ENCODE measurements at places on chromosomes 3 and 15.

DNA sequence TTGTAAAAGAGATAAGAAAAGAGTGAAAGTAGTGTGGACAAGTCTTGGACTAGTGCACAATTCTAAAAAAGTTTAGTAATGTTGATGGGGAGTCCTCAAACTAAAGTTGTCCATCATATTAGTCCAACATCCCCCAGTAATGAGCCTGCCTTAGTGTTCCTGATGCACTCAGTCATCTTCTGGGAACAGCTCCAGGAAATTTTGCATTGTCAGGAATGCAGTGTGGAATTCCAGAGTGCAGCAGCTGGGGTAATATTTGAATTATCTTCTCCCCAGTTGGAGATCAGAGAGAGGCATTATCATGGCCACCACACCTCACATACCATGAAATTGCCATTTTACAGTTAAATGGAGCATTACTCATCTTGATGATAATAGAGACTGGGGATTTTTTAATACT, 528.8 kb upstream of the NAALADL2 start:
- no peak for DNase-seq

GRCh38 chr3:13379201-13379830, 40.8 kb downstream of the NUP210 start:
- DNase-seq = no peak

- DNase-seq = no peak
Observed at GRCh38 chr3:83738202-83738601, 1220.6 kb upstream of the CADM2 start.

DNA sequence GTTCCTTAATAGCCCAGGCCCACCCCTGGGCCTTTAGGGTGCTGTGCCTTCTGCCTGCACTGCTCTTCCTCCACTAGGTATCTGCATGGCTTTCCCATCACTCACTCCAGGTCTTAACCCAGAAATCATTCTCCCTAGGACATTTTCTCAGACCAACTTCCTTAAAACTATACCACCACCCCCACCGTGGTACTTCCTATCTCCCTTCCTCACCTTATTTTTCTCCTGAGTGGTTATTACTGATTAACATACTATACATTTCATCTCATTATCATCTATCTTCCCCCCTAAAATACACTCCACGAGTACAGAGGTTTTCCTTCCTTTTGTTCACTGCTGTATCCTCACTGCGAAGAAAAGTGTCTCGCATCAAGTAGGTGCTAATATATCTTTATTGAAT, 115.2 kb downstream of the ANO10 start:
- DNase-seq = no peak

DNA sequence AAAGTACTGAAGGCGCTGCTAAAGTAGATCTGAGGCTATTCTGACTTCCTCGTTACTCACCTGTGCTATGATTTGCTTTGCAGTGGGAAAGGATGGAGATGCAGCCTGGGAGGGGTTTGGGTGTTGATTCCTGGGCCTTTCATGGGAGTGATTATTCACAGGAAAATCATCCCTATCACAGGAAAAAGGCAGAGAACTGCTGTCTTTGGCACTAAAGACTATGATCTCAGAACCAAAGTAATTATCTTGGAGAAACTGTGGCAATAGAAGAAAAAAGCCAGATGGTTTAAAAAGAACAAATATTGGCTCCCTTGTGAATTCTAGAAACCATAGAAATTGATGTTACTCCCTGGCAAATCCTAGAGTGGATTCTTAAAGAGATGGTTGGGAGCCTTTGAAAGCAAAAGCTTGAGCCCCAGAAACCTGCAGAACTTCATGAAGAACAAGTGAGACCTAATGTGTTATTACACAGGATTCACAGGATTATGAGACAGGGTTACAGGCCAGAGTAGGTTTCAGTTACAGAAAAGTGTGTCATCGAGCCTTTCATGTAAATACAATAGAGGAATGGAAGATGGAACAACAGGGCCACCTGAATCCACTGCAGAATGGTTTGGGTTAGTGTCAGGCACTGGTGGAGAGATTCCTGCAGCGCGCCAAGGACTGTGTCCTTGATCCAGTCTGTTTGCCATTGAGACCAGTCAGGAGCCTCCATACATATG, 85.7 kb downstream of the OXNAD1 start:
- DNase-seq = no peak

GRCh38 chr3:196707566-196707965, 4.5 kb downstream of the CEP19 start:
- no peak for DNase-seq

GRCh38 chr3:62950210-62950609, 75.0 kb upstream of the CADPS start:
- no peak for DNase-seq

DNA sequence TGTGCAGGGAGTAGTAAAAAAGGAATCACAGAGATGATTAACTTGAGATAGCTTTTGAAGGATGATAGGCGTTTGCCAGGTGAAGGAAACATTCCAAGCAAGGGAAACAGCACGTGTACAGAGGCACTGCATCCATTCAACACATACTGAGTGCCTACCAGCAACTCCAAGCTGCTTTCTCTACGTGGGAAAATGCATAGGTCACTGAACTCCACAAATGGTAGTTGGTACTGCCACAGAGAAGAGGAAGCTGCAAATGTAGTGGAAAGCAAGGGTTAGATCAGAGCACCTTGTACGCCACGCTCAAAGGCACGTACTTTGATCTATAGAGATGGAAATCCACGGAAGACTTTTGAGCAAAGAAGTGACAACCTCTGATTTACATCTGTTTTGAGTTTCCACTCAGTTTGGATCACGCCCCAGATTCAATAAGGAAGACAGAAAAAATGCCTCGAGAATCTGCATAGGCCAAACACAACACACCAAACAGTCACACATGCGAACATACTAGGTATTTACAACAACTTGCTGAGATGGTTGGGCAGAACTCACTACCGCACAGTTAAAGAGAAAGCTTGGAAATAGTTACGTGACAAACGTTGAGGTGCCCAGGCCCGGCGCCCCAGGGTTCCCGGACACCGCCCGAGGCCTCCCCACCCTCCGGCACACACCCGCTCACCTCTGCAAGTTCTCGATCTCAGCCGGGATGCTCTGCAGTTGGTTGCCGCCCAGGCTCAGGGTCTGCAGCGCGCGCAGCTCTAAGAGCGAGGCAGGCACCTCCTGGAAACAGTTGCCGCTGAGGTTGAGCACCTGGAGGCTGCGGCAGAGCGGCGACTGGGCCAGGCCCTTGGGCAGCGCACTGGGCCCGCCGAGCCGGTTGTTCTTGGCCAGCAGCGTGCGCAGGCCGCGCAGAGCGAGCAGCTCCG, 826 bp downstream of the LRRC58 start:
- DNase-seq = peak; percentile 15

- no peak for DNase-seq
Observed at GRCh38 chr15:25802285-25802830, 60.8 kb downstream of the ATP10A start.

DNA sequence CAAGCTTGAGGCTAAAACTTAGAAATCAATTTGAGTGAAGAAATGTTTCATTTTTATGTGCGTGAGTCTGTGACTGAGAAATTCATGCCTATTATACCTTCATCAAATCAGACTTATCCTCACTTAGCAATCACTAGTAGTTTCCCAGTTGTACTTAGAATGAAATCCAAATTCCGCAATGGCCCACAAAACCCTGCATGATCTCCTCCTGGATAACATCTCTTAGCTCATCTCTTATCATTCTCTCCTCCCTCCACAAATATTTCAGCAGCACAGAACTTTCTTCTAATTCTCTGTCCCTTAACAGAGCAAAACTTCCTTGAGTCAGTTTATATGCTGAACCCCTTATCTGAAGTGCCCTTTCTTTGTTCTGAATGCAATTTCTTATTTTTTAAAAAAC, 198.8 kb upstream of the TGFBR2 start:
- DNase-seq = no peak

GRCh38 chr3:144142151-144142840, 170.7 kb downstream of the DIPK2A start:
- DNase-seq = no peak

- no peak for DNase-seq
Observed at GRCh38 chr3:133089906-133090485, 51.8 kb downstream of the TMEM108 start.

- no peak for DNase-seq
Observed at GRCh38 chr15:38441130-38441519, 12.8 kb upstream of the FAM98B start.

DNA sequence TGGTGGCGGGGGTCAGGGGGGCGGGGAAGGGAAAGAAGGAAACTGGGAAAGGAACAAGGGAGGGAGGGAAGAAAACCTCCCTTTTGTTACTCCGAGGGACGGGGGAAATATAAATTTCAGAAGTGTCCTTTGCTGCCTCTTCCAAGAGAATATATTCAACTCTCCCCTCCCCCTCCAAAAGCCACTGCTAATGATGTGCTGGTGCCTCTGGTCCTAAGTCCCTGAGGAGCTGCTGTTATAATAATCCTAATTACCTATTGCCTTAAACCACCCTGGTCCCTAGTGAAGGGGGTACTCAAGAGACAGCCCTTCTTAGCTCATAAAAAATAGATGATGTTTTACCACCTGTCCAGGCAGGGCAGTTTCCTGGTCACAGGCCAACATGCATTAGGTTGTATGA, 118.3 kb upstream of the TRIM42 start:
- DNase-seq = no peak

- DNase-seq = no peak
Observed at GRCh38 chr15:52181938-52182780, 9.0 kb downstream of the GNB5 start.

DNA sequence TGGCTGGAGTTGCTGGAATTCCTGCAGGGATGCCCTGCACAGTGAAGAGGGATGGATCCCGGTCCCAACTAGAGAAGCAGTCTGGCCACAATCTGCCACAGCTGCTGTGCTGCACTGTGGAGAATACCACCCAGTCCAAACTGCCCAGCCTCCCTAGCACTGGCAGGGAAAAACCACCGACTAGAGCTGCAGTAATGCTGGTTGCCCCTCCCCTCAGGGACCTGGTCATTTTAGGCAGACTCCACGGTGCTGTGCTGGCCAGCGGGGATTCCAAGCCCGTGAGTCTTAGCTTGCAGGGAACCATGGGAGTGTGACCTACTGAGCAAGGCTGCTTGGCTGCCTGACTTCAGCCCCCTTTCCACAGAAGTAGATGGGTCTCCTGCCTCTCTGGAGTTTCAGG, 478.0 kb upstream of the ATP11B start:
- no peak for DNase-seq

DNA sequence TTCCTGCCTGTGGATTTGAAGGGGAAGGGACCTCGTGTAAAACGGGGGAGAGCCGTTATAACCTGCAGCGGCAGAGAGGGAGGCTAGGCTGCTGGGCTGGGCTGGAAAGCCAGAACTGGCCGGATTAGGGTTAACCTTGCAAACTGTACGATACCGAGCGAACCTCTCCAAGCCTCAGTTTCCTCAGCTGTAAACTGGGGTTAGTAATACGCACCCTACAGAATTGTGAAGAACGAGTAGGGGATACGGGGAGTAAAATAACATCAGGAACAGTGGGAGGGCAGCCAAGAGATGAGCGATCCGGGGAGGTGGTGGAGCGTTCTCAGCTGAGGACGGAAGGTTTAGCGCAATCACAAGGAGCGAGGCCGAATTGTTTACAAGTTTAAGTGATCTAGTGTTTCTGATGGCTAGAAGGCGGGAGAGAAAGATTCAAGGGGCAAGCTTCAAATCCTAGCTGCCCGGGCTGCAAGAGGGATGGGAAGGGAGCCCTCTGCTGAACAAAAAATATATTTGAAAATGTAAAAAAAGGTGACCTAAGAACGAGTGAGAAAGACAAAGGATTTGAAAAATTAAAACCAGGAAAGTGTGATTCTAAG, 768 bp upstream of the SEMA5B start:
- DNase-seq = peak; percentile 63

DNA sequence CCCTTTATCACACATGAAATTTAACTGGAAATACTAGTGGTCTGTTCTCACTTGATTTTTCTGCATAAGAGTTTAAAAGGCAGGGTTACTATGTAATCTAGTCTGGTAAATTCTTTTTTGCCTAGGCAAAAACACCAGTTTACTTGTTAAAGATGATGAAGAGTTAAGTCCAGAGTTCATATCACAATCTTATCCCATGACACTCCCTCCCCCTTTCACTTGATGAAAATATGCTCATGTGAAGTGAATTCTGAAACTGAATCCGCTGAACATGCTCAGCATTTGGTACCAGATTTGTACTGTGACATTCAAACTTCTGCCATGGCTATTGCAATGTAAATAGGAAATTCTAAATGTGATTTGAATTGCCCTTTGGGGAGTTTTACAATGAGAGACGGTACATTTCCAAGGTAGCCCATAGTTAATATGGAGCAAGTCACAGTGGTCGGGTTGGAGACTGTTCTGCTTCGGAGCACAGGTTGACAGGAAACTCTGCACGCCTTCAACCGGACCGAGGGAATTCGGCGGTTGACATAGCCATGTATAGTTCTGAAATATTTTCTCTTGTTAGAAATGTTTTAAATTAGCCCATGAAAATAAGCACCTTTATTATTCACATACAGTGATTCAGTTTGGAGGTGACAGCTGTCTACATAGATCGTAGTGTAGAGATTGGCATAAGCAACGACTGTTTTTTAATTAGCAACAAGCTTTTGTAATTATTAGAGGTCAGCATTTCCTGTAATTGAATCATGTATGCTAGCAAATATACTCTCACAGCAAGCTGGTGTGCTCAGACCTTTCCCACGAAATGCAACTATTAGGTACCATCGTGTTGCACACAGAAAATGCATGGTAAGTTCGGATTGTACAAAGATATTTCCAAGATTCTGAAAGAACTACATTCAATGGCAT, 768.6 kb upstream of the GOLIM4 start:
- DNase-seq = no peak

DNA sequence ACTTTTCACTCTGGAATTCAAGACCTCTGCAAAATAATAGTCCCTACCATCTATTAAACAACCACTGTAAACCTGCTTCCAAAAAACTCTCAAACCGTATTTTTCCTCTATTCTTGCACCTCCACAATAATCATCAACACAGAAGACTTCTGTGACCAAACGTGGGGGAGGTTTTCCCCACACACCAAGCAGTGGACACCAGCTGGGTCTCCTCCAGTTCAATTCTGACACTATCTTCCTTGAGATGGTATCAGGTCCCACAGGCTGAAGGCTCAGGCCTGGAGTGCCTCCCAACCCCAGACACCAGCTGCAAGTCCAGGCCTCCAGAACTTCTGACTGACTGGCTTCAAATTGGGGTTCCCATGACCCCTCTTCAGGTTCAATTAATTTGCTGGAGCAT, 89.6 kb upstream of the RAP2B start:
- DNase-seq = no peak

- no peak for DNase-seq
Observed at GRCh38 chr3:142211034-142211433, 14.4 kb downstream of the GK5 start.

GRCh38 chr3:153756816-153757215, 364.4 kb upstream of the ARHGEF26 start:
- DNase-seq = no peak

- DNase-seq = no peak
Observed at GRCh38 chr15:90901175-90902039, 1.7 kb upstream of the MAN2A2 start.

GRCh38 chr3:182967218-182968204, 12.8 kb downstream of the DCUN1D1 start:
- DNase-seq = no peak

Measured in T47D (cell line).